ENCODE measurements at places on chromosomes 2 and 18. TPM values are rescaled to one million over a fixed set of nuclear protein-coding genes. Genes with fewer than 3 reads are reported as not detected.

DNA sequence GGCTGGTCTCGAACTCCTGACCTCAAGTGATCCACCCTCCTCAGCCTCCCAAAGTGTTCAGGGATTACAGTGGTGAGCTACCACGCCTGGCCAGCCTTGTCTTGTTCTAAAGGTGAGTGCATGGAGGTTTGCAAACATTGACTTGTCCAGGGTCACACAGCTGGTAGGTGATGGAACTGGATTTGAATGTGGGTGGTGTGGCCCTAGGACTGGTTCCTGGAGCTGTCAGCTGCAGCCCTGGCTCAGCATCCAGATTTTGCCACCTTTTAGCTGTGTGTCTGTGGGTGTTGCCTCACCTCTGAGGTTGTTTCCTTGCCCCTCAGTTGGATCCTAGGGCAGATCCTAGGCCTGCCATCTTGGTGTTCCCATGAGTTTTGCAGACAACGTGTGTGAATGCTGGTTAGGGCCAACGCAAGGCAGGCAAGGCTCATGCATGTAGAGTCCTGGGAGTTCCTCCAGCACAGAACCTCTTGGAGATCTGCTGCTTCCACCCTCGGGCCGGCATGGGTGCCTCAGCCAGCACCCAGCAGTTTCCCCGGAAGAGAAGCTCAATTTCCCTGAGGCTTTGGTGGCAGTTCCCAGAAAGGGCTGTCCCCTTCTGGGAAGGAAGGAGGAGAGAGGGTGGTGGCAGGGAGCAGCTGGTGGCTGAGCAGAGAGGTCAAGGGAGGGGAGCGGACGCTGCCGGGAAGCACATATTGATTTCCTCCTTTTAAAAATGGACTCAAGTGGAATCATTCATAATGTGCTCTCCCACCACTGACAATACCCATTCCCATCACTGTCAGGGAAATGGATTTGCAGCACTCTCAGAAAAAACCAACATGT, 127.6 kb upstream of the HS6ST1 start:
- DNase-seq, result no peak
- H3K36me3 ChIP-seq, result no peaks in the 10 kb centered on the region
- no peaks in the 10 kb centered on the region for H3K27me3 ChIP-seq
- H3K27ac ChIP-seq, result no peak overlapping the region

DNA sequence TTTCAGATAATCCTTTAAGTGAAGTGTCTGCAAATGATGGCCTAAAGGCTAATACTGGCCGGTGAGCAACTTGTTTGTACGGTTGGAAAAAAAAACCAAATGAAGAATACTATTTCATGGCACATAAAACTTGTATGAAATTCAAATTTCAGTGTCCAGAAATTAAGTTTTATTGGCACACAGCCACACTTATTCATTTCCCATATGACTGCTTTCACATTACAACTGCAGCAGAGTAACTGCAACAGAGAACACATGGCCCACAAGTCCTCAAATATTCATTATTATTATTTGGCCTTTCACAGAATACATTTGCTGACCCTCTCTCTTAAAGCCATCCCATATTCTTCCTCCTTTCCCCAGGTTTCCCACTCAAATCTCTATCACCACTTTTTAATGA, 1268.6 kb downstream of the LRP1B start:
- no peaks in the 10 kb centered on the region for H3K4me1 ChIP-seq
- H3K36me3 ChIP-seq, result no peaks in the 10 kb centered on the region
- DNase-seq, result no peak
- no peaks in the 10 kb centered on the region for H3K27me3 ChIP-seq

DNA sequence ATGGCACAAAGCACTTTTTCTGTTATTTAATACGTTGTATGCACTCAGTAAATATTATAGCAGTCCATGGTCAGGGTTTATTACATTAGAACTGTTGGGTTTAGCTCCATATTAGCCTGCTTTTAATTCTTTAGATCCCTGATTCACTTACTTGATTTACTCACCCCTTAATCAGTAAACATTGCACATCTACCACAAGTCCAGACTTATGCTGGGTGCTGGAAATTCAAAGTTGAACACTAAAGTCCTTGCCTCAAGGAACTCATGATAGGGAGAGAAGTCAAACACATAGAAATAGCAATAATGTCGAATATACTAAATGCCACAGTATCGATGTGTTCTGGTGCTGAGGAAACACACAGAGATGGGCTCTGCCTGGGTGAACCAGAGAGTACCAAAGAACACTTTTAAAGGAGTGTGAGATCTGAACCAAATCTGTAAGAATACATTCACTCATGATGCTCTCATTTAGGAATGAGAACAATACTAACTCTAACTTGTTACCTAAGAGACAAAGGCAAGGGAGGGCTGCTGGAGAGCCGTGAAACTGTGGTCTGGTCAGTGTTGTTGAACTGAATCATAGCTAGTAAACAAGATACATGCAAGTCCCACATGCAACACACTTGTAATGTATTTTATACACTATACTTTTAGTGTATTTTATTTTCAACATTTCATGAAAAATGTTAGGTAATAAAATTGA, 4.9 kb downstream of the STAT4 start:
- H3K27ac ChIP-seq, result no peak overlapping the region
- H3K27me3 ChIP-seq, result no peaks in the 10 kb centered on the region
- peaks cover 2% of the 10 kb centered on the region for H3K4me1 ChIP-seq
- no peak overlapping the region for H3K4me3 ChIP-seq
- no peaks in the 10 kb centered on the region for H3K36me3 ChIP-seq
- DNase-seq, result no peak

- no peak overlapping the region for H3K27ac ChIP-seq
- H3K36me3 ChIP-seq, result no peaks in the 10 kb centered on the region
- no peaks in the 10 kb centered on the region for H3K4me1 ChIP-seq
- DNase-seq, result no peak
- no peaks in the 10 kb centered on the region for H3K27me3 ChIP-seq
Observed at GRCh38 chr18:47601581-47602272, 328.7 kb downstream of the SMAD2 start.

VAMP5 gene
- total RNA-seq, result 15.6 TPM

GYPC gene
- total RNA-seq, result 78.4 TPM

GRCh38 chr2:726169-726568, 49.0 kb upstream of the TMEM18 start:
- no peaks in the 10 kb centered on the region for H3K36me3 ChIP-seq
- H3K4me3 ChIP-seq, result no peak overlapping the region
- no peaks in the 10 kb centered on the region for H3K4me1 ChIP-seq
- H3K27ac ChIP-seq, result no peak overlapping the region
- no peaks in the 10 kb centered on the region for H3K27me3 ChIP-seq

GRCh38 chr2:88481691-88482336, 29.3 kb upstream of the FOXI3 start:
- no peak overlapping the region for H3K27ac ChIP-seq
- no peak for DNase-seq
- H3K27me3 ChIP-seq, result no peaks in the 10 kb centered on the region
- no peak overlapping the region for H3K4me3 ChIP-seq
- no peaks in the 10 kb centered on the region for H3K4me1 ChIP-seq

DNA sequence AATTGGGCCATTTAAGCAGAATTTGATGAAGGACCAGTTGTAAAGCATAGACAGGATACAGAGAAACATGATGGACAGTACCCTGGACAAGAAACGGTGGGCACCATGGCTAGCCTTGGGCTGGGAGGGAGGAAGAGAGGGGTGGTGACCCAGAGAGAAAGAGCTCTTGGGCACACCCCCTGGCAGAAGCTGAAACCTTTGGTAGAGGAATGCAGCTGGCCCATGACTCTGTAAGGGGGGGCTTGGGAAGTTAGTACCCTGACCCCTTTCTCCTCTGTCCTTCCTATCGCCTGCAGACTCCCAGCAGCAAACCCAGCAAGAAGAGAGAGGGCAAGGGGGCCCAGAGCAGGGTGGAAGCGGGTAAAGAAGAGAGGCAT, 32.6 kb downstream of the MRPL44 start:
- H3K4me1 ChIP-seq, result no peaks in the 10 kb centered on the region
- H3K27me3 ChIP-seq, result no peaks in the 10 kb centered on the region
- H3K27ac ChIP-seq, result no peak overlapping the region
- DNase-seq, result no peak

ACMSD gene
- total RNA-seq, result not detected

GRCh38 chr2:218478544-218478943, 59.6 kb downstream of the VIL1 start:
- no peaks in the 10 kb centered on the region for H3K4me1 ChIP-seq
- no peak overlapping the region for H3K4me3 ChIP-seq
- no peak for DNase-seq

DNA sequence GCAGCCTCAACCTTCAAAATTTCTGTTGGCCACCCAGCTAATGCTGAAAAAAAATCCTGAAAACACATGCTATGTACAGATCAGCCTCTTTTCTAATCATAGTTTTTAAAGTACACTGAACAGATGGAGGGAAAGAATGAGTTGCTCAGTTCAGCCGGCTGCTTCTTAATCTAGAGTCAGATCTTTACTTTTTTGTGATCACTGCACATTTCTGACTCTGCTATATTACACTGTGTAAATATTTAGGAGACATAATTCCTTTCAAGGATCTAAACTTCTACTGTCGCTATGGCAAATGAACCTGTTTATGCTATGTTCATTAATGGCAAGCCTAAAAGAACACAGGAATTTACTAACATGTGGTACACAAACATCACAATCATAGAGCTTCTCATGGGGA, 114.2 kb downstream of the SRBD1 start:
- no peak for DNase-seq
- H3K27me3 ChIP-seq, result no peaks in the 10 kb centered on the region
- H3K36me3 ChIP-seq, result no peaks in the 10 kb centered on the region
- H3K4me1 ChIP-seq, result no peaks in the 10 kb centered on the region

G6PC2 gene
- not detected for total RNA-seq

DNA sequence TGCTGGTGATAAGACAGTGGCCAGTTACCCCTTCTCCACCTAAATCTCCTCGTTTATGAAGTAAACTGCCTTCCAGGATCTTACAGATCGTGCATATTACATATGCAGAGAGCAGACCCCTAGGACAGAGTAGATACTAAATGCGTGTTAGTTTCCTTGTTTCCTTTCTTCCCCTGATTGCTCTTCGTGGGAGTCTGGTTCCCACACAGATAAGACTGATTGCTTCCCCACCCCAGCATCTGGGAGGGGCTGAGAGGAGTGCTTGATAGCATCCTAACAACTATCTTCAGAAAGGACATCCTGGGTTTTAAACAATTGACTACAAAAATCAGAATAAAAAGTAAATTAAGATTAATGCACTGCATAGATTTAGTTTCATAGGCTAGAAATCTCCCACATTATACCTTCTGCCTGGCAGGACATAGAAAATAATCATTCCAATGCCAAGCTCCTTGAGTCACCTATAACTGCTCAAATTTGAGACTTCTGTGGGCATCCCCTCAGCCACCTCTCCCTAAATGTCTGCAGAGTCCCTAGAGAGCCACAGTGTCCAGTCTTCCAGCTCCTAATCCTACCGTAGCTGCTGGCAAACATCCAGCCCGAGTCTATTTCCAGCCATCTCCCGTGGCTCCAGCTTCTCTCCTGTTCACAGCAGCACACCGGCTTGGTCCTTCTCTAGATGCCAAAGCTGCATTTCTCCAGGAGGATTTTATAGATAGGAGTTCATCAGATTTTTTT, 128.3 kb downstream of the LRRC30 start:
- no peaks in the 10 kb centered on the region for H3K36me3 ChIP-seq
- H3K4me1 ChIP-seq, result no peaks in the 10 kb centered on the region
- H3K27ac ChIP-seq, result no peak overlapping the region
- no peak for DNase-seq

DNA sequence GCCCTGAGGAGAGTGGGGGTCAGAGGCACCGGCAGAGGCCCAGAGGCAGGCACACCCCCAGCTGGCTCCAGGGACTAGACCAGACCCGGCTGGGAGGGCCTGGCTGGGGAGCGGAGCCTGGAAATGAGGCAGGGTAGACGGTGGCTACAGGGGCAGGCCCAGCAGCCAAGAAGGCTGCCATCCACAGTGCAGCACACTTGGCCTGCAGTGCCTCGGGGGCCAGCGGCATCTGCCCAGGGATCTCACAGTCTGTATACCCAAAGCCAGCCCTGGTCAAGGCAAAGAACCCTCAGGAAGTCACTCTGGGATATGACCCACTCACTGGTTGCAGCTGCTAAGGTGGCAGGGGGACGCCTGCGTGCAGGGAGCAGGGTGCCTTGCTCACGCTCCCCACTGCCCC, 17.8 kb downstream of the PER2 start:
- H3K36me3 ChIP-seq, result no peaks in the 10 kb centered on the region
- H3K4me3 ChIP-seq, result no peak overlapping the region
- H3K4me1 ChIP-seq, result peaks cover 9% of the 10 kb centered on the region

B3GNT2 gene
- total RNA-seq, result 25.6 TPM

ZFP36L2 gene
- 156 TPM for total RNA-seq

CAPN14 gene
- 0.83 TPM for total RNA-seq

MDH1B gene
- total RNA-seq, result 23.9 TPM

DNA sequence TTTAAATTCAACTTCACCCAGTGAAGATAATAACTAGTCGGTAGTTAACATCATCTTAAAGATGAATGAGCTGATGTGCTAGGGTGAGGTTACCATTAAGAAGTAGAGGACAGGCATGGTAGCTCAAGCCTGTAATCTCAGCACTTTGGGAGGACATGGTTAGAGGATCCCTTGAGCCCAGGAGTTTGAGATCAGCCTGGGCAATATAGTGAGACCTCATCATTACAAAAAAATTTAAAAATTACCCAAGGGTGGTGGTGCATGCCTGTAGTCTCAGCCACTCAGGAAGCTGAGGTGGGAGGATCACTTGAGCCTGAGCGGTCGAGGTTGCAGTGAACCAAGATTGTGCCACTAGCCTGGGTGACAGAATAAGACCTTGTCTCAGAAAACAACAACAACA, 4.7 kb downstream of the GALNT5 start:
- H3K4me3 ChIP-seq, result no peak overlapping the region
- H3K36me3 ChIP-seq, result no peaks in the 10 kb centered on the region
- no peak overlapping the region for H3K27ac ChIP-seq
- no peaks in the 10 kb centered on the region for H3K27me3 ChIP-seq

GCKR gene
- not detected for total RNA-seq

GRCh38 chr2:182540252-182540651, 113.4 kb upstream of the PDE1A start:
- no peak overlapping the region for H3K27ac ChIP-seq
- no peaks in the 10 kb centered on the region for H3K36me3 ChIP-seq
- H3K4me3 ChIP-seq, result no peak overlapping the region
- H3K4me1 ChIP-seq, result no peaks in the 10 kb centered on the region

DCDC2C gene
- not detected for total RNA-seq

DNA sequence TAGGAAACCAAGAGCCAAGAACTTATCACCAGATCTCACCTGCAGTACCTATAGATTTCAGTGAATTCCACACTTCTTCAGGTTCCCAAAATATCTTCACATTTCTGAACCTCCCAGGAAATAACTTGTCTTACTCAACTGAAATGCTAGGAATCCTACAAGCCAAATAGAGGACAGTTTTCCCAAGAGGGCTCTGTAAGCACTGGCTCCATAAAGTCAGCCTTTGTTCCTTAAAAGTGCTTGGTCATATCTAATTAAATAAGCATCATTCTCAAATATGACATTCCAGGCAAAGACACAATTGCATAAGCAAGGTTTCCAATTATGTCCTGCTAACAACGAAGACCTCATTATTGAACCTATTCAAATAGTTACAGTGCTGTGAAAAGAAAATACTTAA, 154.6 kb upstream of the MGAT5 start:
- H3K4me3 ChIP-seq, result no peak overlapping the region
- no peak overlapping the region for H3K27ac ChIP-seq
- H3K27me3 ChIP-seq, result no peaks in the 10 kb centered on the region

GRCh38 chr2:28764909-28765711, 13.5 kb downstream of the PPP1CB start:
- no peak overlapping the region for H3K4me3 ChIP-seq
- DNase-seq, result no peak
- H3K4me1 ChIP-seq, result peaks cover 50% of the 10 kb centered on the region
- H3K27me3 ChIP-seq, result no peaks in the 10 kb centered on the region
- H3K27ac ChIP-seq, result no peak overlapping the region
